T-helper 17 cell (primary cell): ENCODE measurements at places on chromosomes 1 and 21.

DNA sequence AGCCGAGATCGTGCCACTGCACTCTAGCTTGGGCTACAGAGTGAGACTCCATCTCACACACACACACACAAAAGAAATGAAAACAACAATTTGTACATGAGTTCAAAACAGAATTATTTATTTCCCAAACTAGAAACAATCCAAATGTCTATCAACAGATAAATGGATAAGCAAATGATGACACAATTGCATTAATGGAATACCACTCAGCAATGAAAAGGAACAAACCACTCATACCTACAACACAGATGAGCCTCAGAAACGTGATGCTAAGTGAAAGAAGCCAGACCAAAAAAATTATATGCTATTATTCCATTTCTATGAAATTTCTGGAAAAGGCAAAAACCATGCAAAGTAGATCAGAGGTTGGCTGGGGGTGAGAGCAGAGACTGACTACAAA is 2.0 kb upstream of the PGD start:
- no peak for DNase-seq

DNA sequence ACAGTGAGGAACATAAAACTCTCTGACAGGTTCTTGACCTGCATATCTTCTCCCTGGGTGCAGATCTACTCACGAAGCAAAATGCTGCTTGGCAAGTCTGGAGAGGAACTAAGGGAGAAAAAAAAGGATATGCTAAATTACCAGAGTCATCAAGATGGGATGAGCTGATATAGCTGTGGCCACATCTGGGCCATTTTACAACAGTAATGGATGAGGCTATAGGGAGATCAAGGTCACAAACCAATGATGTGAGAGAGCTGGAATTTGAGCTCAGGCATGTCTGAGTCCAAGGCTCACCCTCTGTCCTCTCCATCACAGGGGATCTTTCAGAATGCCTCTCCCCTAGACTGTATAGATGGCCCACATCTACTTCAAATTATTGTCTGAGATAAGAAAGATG is 26.2 kb downstream of the ZMYND12 start:
- DNase-seq: no peak

DNA sequence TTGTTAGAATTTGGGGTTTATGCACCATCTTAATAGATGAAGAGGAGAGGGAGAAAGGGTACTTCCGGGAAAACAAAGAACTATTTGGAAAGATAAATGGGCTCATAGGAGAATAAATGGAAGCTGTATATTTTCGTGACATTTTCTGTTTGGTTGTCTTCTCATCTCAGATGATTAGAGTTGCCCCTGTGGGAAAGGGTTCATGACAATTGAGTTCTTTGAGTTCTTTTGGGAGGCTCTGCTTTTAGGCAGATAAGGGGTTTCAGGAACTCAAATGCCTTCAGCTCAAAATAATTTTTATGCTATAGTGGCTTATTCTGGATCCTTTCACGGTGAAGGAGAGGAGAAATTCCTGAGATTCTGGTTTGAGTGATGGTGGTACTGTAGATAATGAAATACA is 63.6 kb downstream of the CAMTA1 start:
- DNase-seq: no peak

- DNase-seq: no peak
These were observed 1326.3 kb downstream of the BRINP3 start for GRCh38 chr1:189151361-189151760.
